NCI-H526 (cell line): ENCODE measurements at places on chromosomes 4 and X.

GRCh38 chrX:35625714-35626113 lies 172.4 kb upstream of the MAGEB16 start:
- DNase-seq: no peak

DNA sequence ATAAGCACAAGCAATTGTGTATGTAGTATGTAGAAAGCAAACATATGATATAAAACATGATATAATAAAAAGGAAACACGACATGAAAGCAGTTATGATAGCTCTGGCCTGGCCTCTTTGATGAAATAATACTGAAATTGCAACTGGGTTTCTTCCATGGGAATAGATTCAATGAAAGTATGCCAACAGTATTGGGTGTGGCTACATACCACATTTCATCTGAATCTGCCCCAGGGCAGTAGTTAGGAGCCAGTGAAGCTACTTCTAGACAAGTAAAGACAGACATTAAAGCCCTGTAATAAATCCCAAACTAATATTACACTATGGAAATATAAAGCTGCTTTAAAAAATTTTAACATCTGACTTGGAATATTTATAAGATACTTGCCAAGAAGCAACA lies 207.3 kb downstream of the FBXW7 start:
- DNase-seq: peak; percentile 13

- DNase-seq: no peak
These were observed 37.2 kb upstream of the CPEB2 start for GRCh38 chr4:14965071-14965470.

- no peak for DNase-seq
These were observed 52.6 kb downstream of the ZFYVE28 start for GRCh38 chr4:2365913-2366210.

GRCh38 chr4:8553991-8554405 lies 26.2 kb upstream of the GPR78 start:
- DNase-seq: no peak

DNA sequence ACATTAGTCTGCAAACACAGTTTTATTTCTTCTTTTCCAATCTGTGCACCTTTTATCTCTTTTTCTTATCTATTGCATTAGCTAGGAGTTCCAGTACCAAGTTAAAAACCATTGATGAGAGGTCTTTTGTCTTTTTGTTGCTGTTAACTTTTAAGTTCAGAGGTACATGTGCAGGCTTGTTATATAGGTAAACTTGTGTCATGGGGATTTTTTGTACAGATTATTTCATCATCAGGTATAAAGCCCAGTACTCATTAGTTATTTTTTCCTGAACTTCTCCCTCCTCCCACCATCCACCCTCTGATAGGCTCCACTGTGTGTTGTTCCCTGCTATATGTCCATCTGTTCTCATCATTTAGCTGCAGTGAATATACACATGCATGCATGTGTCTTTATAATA lies 349.9 kb downstream of the PDHA2 start:
- DNase-seq: no peak

GRCh38 chr4:96916711-96917110 lies 1076.8 kb downstream of the PDHA2 start:
- DNase-seq: no peak

DNA sequence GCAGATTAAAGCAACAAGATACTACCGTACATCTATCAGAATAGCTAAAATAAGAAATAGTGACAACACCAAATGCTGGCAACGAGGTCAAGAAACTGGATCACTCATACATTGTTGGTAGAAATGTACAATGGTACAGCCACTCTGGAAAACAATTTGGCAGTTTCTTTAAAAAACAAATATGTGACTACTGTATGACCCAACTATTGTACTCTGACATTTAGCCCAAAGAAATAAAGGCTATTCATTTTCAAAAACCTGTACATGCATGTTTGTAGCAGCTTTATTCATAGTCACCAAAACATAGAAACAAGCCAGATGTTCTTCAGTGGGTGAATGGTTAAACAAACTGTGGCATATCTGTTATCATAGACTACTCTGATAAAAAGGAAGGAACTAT lies 8.2 kb downstream of the CLCN3 start:
- no peak for DNase-seq

DNA sequence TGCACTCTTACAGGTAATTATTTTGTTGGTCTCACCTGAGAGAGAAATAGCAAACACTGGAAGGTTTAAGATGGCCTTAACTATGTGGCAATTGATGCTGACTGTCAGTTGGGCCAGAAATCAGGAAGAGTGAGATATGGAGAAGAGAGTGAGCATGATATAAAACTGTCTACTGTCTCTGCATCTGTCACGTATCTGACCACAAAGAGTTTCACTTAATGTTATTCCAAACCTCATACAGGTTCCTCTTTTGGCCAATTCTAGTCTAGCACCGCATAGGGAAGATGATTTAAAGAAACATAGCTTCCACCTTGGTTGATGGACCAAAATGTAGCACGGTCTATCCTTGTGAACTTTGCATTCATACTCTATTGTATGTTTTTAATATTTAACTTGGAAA lies 381.0 kb upstream of the BOD1L1 start:
- DNase-seq: no peak

DNA sequence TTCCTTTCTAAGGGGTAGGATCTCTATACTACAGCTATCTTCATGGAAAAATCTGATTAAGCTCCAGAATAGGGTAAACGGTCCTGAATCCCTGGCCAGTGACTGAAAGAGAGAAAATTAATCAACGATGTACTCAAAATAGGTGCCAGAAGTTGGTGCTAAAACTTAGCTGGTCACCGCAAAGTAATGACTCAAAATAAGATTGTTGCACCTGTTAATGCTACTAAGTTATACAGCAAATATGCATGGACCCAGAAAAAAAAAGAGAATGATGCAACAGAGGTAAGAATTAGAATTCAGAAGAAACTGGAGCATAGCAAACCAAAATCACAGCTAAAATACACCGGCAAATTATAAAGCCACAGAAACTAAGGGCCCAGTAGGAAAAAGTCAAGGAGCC lies 239.7 kb upstream of the FAM241A start:
- no peak for DNase-seq

DNA sequence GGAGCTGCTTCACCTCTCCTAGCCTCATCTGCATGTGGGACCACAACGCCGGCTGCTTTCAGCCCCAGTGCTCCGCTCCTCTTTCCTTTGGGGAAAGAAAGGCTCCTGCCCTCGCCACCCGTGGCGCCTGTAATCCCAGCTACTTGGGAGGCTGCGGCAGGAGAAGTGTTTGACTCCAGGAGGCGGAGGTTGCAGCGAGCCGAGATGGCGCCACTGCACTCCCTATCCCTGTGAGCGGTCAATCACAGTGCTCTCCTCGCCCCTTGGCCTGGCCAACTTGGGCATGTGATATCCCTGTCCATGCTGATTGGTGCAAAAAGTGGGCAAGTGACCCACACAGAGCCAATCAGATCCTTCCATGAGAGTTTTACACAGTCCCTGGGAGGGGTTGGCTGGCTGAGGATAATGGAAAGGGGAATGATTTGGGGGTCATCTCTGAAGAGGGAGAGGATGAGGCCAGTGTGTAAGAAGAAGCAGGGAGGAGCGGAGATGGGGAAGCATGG lies 56.2 kb downstream of the WFS1 start:
- no peak for DNase-seq

DNA sequence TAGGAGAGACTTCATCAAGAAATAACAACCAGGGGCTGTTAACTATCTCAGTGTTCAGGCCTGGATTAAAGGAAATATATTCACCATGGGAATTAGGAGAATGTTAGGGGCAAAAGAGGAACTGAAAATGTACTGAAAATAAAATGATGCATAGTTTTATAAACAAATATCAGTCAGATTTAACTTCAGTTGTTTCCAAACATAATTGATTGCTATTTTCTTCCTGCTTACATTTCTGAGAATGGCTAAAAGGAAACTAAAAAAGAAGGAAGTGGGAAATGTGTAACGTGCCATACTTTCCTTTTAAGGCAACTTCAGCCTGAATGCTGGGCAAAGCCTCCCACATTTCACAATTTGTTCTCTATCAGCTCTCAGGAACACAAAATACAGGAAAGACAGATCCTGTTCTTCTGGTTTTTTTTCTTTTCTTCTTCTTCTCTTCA lies 178.1 kb downstream of the MAML3 start:
- no peak for DNase-seq

DNA sequence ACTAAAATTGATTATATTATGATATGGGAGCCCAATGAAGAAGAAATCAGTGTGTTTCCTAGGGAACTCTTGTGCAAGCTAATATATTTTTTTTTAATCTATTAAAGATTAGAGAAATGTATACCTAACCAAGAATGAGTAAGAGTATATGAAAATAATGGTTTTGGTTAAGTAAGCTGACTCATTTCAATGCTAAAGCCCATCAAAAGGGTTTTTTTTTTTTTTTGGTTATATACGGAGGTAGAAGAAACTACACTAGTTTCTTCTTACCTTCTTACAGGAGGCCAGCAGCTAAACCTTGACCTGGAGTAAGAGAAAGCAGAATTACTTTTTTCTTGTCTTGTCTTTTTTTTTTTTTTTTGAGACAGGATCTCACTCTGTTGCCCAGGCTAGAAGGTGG lies 27.5 kb downstream of the RUFY3 start:
- DNase-seq: no peak

DNA sequence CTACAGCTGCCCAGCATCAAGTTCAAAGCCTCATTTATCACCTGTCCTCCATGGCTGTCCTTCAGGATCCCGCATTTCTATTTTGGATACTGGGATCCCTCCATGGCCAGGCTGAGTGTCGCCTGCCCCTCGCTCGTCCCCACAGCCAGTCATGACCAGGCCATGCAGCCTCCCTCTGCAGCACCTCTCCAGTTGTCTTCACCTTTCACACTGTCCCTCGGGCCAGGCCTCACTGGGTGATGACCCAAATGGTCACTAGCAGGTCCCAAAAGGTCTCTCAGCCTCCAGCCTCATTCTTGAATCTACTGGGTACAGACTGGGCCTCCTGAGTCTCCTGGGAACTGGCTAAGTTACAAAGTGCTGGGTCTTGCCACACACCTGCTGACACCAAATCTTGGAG lies 48.7 kb upstream of the HELT start:
- DNase-seq: no peak

DNA sequence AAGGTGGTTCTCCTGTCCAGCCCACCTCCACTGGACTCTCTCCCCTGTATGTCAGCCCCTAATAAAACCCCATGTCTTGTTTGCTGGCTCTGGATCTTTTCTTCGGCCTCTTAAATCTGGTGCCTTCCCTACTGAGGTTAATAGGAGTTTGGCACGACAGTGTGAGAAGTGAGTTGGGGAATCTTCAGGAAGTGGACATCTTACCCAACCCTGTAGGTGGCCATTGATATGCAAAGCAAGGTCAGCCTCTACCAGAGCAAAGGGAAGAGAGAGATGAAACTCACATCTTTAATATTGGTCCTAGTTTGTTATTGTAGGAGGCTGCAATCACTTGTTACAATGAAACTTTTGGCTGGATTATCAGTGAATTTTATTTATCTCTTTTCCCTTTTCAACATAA lies 111.7 kb downstream of the CHRDL1 start:
- no peak for DNase-seq

DNA sequence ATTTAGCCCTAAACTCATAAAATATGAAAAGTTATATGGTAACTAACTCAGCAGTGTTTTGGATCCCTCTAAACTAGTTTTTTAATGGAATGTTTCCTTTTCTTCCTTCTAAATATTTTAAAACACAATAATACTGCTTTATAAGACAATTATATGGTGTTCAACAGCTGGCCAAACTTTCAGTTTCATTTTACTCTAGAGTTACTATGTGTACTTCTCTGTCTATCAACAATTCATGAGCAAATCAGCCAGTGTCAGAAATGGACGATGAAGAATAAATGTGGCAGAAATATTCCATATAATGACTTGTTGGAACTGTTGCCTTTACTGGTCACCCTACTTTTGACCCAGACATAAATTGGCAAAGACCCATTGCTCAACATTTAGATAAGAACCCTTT lies 64.8 kb upstream of the CXXC4 start:
- DNase-seq: no peak

DNA sequence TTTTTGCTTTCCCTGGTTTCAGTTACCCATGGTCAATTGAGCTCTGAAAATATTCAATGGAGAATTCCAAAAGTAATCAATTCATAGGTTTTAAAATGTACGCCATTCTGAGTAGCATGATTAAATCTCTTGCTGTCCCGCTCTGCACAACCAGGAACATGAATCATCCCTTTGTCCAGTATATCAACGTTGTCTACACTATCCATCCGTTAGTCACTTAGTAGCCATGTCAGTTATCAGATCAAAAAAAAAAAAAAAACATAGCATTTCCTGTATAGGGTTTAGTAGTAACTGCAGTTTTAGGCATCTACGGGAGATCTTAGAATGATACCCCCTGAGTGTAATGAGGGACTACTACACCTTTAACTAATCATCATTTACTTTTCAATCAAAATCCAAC lies 15.1 kb downstream of the LAMP2 start:
- no peak for DNase-seq

DNA sequence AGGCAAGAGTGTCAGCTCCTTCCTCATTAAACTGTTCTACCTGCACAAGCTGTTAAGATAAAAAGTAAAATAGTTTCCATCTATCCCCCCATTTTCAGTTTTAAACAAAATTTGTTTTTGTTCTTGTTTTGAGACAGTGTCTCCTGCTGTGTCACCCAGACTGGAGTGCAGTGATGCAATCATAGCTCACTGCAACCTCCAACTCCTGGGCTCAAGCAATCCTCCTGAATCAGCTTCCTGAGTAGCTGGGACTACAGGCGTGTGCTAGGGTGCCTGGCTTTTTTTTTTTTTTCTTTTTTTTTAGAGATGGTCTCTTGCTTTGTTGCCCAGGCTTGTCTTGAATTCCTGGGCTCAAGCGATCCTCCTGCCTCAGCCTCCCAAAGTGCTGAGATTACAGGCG lies 105.4 kb downstream of the HS6ST2 start:
- no peak for DNase-seq

DNA sequence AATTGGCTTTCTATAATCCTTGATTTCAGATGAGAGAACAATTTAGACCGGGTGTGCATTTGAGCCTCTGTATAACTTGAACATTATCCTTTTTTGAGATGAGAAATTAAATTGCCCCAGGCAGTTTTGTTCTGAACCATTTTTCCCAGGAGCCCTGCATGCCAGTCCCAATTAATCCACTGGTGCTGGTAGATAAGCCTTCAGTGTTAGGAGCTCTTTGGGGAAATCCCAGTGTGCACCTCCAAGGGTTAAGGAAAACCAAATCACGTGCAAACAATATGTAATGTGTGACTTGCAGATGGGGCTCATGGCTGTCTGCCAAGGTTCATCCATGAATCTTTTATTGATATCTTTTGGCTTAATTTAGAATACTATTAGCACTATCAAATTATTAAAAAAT lies 43.2 kb downstream of the KIT start:
- DNase-seq: no peak

GRCh38 chrX:149950681-149951080 lies 12.4 kb upstream of the EOLA2 start:
- DNase-seq: peak; percentile 42

- peak; percentile 38 for DNase-seq
These were observed 374.1 kb downstream of the FBXW7 start for GRCh38 chr4:152161676-152162330.
